Islet precursor cell (in vitro differentiated cells): ENCODE measurements at places on chromosomes 5 and 9.

DNA sequence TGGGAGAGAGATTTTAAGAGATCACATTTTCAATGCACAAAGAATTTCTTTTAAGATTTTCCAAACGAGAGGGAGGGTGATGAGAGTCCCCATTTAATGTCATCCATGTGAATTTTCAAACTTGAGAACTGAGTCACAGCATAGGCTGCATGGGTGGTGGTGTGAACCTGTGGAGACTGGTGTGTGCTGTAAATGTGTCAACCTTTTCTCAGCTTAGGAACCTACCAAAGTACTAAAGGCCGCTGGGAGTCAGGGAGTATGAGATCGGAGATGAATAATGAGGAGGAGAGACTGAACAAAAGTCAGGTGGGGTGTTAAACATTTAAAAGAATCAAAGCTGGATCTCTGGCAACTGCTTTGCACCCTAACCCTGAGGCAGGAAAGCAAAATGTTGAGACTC, 7.5 kb downstream of the ALDH1A1 start:
- DNase-seq = no peak

DNA sequence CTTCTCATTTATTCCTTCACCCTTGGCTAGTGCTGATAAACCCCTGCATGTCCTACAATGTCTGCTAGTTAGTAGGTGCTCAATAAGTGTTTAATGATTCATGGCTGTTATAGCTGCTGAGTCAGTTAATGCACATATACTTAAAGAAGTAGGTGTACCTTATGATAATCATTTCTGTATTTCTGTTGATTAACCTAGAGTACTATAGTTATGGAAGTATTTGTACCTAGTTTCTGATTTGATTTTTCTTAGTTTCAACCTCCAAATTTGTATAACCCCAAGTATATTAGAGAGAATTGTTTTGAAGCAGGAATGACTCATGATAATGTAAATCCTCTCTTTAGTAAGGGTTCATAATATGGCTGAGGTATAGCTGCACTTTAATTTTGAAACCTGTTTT, 8.9 kb downstream of the SMAD5 start:
- DNase-seq = no peak

- no peak for DNase-seq
Observed at GRCh38 chr9:133059623-133060022, 2.2 kb upstream of the CEL start.

GRCh38 chr9:93127395-93127911, 6.6 kb downstream of the NINJ1 start:
- DNase-seq = peak; percentile 56

GRCh38 chr9:119852390-119852789, 483.2 kb upstream of the BRINP1 start:
- DNase-seq = no peak

DNA sequence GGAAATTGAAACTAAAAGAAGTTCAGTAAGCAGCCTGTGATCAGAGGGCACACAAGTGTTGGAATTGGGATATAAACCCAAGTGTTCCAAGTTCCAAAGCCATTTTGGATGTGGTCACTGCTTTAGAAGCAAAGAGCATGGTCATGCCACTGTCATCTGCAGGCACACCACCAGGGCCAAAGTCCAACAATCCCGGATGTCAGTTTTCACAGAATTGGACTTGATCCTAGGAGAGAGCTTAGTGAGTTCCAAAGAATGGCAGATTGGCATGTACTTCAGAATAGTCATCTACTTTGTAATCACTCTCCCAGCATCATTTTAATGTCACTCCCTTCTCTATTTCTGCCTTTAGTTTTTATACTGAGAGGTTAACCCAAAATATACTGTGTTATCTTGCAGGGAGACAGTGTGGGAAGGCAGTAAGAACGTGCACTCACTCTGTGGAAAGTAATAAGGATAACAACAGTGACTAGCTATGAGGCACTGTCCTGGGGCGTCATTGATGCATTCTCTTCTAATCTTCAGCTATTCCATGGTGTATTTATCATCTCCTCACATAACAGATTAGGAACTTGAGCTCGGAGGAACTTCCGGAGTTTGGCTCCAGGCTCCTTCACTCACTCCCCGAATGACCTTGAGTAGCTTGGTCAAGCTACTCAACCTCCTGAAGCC, 388.0 kb downstream of the ACTL7B start:
- DNase-seq = no peak

DNA sequence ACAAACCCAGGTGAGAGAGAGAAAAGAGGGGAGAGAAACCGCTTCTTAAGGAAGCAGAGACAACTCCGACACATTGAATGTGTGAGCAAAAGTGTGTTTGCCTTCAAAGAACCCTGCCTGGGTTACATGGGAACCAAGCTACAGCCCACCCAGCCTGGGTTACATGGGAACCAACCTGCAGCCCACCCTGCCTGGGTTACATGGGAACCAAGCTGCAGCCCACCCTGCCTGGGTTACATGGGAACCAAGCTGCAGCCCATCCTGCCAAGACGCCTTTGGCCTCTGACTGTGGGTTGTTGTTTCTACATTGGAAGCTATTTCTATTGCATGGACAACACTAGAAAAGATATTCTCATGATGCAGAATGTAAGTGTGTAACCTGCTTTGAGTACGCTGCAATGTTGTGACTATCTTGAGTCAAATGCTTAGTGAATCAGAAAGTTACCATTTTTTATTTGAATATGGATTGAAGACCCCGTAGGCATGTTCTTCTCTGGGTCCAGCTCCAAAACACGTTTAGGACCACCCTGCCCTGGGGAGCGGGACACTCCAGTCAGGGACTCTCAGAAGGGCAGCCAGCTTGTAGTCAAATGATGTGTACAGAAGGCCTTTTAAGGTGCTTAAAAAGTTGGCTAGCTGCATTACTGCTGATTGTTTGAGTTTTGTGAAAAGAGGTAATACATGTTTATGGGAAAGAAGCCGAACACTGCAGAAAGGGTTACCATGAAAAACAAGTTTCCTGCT, 39.1 kb upstream of the UNC5A start:
- peak; percentile 28 for DNase-seq

- peak; percentile 60 for DNase-seq
Observed at GRCh38 chr9:129608561-129609481, 12.1 kb downstream of the C9orf50 start.

DNA sequence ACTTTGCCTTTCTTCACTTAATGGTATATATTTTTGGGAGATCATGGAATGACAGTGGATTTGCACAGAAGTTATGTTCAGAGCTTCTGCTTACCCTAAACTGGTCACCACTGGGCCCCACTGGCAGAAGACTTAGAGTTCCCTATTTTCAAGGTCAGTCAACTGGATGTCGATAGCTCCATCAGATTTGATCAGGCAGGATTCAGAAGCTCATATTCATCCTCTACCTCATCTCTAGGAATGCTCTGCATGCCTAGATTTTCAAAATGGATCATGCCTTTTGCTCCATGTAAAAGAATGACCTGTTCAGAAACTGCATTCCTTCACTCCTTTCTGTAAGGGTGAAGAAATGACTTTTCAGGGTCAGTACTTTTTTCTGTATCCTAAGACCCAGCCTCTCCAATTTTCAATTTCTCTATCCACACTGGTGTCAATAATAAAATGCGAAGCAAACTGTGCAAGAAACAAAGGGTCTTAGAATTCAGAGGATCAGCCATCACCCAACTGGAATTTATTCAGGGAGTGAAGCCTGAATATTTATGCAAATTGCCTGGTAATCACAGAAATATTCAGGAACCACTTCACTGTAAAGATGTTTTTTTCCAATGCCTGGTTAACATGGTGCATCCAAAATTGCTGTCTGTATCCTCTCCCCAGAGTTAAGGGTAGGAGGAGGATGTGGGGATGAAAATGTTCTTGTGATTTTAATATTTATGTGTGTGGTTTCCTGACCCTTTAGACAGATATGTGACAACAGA, 125.4 kb downstream of the DOCK2 start:
- peak; percentile 6 for DNase-seq

DNA sequence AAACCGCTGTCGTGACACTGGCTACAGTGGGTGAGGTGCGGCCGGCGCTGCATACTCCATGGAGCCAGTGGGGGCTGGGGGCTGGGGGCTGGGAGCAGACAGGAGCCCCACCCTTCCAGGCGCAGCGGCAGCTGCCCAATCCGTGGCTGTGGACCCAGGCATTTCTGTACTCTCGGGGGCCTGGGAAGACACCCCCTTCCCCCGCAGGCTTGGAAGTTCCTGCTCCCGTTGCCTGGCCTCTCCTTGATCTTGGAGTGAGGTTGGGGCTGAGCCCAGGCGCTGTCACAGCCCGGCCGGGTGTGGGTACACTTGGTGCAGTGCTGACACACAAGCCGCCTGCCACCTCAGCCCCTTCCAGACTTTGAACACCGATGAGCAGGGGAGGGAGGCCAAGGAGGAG, 27.7 kb upstream of the GGTA1 start:
- no peak for DNase-seq

- no peak for DNase-seq
Observed at GRCh38 chr9:104276709-104277245, 182.7 kb downstream of the SMC2 start.

GRCh38 chr9:100070104-100071041, 28.4 kb downstream of the ERP44 start:
- DNase-seq = no peak

- DNase-seq = no peak
Observed at GRCh38 chr5:53111139-53111538, 1.6 kb upstream of the MOCS2 start.

- no peak for DNase-seq
Observed at GRCh38 chr9:79688363-79688762, 116.6 kb downstream of the TLE4 start.

GRCh38 chr5:126769703-126770102, 7.2 kb upstream of the LMNB1 start:
- no peak for DNase-seq

GRCh38 chr5:180423598-180423997, 70.5 kb upstream of the GFPT2 start:
- DNase-seq = no peak

DNA sequence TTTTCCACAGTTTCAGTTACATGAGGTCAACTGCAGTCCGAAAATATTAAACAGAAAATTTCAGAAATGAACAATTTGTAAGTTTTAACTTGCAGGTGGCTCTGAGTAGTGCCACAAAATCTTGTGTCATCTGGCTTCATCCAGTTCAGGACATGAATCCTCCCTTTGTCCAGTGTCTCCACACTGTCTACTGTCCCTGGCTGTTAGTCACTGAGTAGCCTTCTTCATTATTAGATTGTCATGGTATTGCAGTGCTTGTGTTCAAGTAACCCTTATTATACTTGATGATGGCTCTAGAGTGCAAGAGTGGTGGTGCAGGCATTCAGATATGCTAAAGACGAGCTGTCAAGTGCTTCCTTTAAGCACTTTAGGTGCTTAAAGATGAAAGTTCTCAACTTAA, 65.3 kb downstream of the CFAP95 start:
- no peak for DNase-seq

- DNase-seq = no peak
Observed at GRCh38 chr5:103624675-103625074, 62.1 kb upstream of the NUDT12 start.

DNA sequence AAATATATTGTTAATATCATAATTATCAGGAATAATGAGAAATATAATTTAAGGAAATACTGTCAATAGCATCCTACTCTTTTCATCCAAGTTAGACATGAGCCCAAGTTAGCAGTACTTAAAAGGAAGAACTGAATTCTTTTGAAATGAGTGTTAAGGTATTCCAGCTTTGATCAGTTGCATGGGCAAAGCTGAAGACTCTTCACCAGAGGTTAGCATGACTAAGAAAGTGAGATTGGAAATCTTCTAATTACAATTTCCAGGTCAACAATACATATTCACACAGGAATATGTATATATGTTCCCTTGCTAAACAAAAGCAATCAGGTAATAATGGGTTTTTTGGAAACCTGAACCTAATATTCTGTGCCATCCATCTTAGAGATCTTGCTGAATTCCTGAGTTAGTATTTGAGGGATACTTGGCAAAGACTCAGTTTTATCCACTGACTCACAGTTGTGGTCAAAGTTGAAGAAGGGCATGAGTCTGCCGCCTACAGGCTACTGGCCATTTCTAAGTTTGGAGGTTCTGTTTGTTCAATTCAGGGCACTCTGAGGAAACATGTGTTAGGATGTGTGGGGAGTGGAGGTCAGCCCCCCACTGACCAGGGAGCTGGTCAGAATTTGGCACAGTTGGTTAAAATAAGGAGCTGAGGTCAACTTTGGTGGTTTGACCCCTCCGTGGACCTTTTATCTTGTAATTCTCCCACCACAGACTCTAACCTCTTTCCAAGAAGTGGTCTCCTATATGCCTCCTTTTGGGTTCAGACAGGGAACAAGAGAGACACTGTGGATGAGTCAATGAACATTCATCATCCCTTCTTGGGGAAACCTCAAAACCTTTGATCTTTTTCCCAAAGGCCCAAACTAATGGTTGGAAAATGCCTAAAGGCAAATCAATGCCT, 118.3 kb downstream of the PIK3R1 start:
- peak; percentile 54 for DNase-seq

DNA sequence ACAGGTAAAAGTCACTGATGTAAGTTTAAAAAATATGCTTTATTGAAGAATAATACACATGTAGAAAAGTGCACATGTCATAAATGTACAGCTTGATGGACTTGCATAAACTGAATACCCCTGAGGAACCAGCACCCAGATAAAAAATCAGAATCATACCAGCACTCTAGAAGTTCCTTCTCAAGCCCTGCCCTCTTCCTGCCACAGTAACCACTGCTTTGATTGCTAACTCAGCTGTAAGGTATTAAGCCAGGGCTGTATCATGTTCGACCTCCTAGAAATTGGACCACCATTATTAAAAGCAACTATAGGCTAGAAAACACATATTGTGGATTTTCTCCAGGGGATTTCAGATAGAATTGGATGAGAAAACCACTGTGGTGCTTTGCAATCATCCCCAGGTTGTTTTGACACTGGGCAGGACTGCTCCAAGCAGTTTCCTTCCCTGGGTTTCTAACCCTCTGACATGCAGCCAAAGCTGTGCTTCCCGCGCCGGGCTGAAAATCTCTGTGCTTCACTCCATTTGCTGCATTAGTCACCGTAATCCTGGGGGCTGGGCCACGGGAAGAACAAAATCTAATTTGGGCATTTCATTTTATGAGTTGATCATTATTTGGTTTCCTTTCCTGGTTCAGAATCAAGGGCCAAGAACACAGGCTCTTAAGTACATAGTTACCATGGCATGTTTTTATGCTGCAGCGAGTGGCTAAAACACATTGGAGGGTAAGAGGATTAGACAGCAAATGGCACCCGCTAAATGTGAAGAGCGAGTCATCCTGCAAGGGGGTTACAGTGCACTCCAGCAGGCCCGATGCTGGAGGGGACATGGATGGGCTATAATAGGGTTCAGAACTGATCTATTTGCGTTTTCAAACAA, 139.4 kb upstream of the IL12B start:
- DNase-seq = no peak
